Glomerular endothelial cell (primary cell): ENCODE measurements at places on chromosomes 11 and 22. TPM values are rescaled to one million over a fixed set of nuclear protein-coding genes. Genes with fewer than 3 reads are reported as not detected.

SLC22A8 gene
- total RNA-seq: not detected in 2 replicates

NOX4 gene
- total RNA-seq: 37.7 and 65.5 TPM in 2 replicates

ACR gene
- 0.76 TPM in 1 of 2 replicates, not detected in the other for total RNA-seq

POU2F3 gene
- 2.2 TPM in 1 of 2 replicates, not detected in the other for total RNA-seq

BET1L gene
- 24.3 and 29.1 TPM in 2 replicates for total RNA-seq

PACSIN3 gene
- total RNA-seq: 16.8 and 21.6 TPM in 2 replicates

SIDT2 gene
- 16.8 and 21.5 TPM in 2 replicates for total RNA-seq

PATE2 gene
- 0.93 TPM in 1 of 2 replicates, not detected in the other for total RNA-seq

ACER3 gene
- total RNA-seq: 22.1 and 31.9 TPM in 2 replicates

HOATZ gene
- not detected in 2 replicates for total RNA-seq

APOA5 gene
- total RNA-seq: not detected in 2 replicates

BAIAP2L2 gene
- total RNA-seq: 0.24 and 0.93 TPM in 2 replicates

RGL4 gene
- not detected in 2 replicates for total RNA-seq

CLDN5 gene
- 1,303 and 1,795 TPM in 2 replicates for total RNA-seq

FAM180B gene
- total RNA-seq: not detected in 2 replicates

DEFB131B gene
- total RNA-seq: not detected in 2 replicates

TMA7B gene
- not detected in 2 replicates for total RNA-seq

CDC45 gene
- 5.4 and 11.5 TPM in 2 replicates for total RNA-seq

LRRC10B gene
- total RNA-seq: 0.18 TPM in 1 of 2 replicates, not detected in the other

FGF19 gene
- total RNA-seq: not detected in 2 replicates

ROM1 gene
- total RNA-seq: 1.4 and 2.3 TPM in 2 replicates

ALX4 gene
- total RNA-seq: not detected in 2 replicates

DNHD1 gene
- 1.2 and 5.1 TPM in 2 replicates for total RNA-seq

SUSD2 gene
- 0.19 and 0.23 TPM in 2 replicates for total RNA-seq

PARVA gene
- 55.1 and 56.9 TPM in 2 replicates for total RNA-seq

CNTF gene
- 0.78 and 2.8 TPM in 2 replicates for total RNA-seq

BLID gene
- 0.82 and 1.0 TPM in 2 replicates for total RNA-seq

HEPN1 gene
- total RNA-seq: 0.18 TPM in 1 of 2 replicates, not detected in the other

ST14 gene
- 0.12 TPM in 1 of 2 replicates, not detected in the other for total RNA-seq

SEZ6L gene
- not detected in 2 replicates for total RNA-seq
